ENCODE measurements at places on chromosomes 4 and X.

- DNase-seq = no peak
These were observed 37.8 kb upstream of the PSAPL1 start for GRCh38 chr4:7472442-7473013.

- no peak for DNase-seq
These were observed 332.5 kb downstream of the C4orf33 start for GRCh38 chr4:129428454-129428853.

GRCh38 chr4:174282836-174283506, 496 bp downstream of the FBXO8 start:
- DNase-seq = peak; percentile 93

GRCh38 chr4:153217440-153217839, 13.2 kb downstream of the TRIM2 start:
- no peak for DNase-seq

DNA sequence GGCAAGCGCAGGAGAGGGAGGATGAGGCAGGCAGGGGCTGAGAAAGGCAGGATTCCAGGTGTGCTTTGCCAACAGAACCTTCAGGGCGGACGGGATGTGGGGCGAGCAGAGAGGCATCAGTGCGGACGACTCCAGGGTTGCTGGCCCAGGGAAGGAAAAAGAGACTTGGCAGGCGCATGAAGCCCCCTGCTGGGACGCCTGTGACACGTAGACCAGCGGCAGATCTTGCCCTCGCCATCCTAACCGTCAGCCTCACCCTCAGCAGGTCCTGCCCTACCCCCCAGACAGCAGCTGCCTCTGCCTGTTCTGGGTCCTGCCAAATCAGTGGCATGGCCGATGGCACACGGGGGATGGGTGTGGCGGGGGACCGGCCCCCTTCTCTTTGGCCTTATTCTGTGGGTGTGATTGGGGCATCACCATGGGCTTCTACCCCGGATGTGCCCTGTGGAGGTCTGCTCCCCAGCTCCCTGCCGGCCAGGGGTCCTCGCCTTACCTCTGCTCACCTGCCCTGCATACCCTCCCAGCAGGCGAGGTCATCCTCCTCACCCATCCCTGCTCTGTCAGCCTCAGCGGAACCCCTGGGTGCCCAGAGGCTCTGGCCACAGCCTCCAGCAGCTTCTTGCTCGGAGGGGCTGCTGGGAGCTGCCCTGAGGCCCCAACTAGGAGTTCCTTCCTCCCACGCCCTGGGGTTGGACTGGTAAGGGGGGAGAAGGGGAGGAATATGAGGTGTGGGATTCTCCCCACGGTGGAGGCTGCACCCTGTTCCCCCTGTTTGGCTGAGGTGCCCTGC, 2.9 kb upstream of the SH3BP2 start:
- no peak for DNase-seq

DNA sequence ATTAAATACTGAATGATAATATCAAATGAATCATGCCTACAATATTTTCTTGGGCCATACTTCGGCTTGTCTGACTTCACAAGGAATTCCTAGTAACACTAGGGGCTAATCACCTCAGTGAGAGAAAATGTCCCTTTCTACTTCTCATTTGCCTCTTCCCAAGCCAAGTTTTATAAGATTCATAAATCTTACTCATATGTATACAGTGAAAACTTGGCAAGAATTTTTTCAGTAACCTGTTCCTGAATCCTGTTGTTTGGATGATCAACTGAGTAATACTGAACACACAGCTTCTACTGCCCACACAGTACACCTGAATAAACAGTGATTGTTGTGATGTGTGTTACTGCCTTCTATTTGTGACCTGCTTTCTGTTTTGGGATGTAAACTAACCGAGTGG, 16.5 kb downstream of the TMPRSS11E start:
- DNase-seq = no peak

DNA sequence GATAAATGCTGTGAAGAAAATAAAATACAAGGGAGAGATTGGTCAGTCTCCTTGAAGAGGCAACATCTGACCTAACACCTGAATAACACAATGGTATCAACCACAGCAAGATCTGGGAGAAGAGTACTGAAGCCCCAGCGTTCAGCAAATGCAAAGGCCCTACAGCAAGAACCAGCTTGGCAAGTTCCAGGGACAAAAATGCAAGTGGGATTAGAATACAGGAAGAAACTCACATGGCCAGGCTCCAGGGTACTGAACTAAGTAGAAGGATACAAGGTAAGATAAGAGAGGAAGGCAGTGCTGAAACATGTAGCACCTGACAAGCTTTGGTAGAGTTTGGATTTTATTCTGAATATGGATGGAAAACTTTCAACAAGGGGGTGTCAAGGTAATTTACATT, 3.6 kb downstream of the SMIM14 start:
- no peak for DNase-seq

GRCh38 chr4:105543346-105543745, 9.1 kb upstream of the ARHGEF38 start:
- no peak for DNase-seq

DNA sequence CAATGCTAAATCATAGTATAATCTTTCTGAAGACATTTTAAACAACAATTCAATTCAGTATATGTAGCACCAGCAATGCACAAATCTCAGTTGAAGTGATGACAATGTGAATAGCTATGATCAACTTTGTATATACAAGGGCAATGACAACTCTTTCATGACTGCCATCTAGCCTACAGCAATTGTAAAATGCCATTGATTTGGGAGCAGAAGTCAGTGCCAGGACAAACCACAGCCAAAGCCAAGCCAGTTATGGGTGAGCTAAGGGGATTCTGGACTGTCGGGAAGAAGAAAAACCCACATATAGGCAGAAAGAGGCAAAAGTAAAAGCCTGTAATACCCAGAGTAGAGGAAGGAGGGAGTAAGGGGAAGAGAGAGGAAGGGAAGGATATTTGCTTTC, 238.6 kb downstream of the MID1IP1 start:
- no peak for DNase-seq

GRCh38 chr4:181376058-181376457, 867.1 kb upstream of the TENM3 start:
- DNase-seq = no peak

DNA sequence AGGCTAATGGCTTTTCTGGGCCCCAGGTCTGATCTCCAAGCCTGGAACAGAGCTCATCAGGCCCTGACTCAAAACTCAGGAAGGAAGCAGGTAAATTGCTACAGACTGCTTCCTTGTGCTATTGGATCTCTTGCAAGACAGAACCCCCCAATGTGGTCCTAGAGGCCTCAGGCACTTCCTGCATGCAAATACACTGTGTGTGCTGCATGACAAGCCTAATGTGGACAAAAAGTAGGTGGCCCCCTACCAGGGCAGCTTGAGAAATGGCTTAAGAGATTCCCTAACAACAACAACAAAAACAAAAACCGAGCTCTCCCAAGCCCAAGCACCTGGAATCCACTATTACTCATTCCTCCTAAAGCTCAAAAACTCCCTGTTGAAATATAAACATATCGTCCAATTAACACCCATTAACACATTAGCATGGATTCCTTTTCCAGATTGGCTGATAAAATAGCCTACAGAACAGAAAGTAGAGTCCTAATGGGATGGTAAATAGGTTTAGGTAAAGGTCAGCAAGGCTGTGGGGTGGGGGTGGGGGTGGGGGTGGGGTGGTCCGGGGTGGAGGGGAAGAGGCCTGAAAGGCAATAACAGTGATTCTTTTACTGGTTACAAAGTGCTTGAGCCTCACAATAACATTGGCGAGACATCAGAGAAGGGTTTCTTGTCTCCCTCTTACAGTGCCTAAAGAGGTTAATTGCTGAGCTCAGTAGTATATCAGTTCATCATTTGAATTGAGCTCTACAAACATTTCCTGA, 24.1 kb upstream of the FGF16 start:
- DNase-seq = no peak

DNA sequence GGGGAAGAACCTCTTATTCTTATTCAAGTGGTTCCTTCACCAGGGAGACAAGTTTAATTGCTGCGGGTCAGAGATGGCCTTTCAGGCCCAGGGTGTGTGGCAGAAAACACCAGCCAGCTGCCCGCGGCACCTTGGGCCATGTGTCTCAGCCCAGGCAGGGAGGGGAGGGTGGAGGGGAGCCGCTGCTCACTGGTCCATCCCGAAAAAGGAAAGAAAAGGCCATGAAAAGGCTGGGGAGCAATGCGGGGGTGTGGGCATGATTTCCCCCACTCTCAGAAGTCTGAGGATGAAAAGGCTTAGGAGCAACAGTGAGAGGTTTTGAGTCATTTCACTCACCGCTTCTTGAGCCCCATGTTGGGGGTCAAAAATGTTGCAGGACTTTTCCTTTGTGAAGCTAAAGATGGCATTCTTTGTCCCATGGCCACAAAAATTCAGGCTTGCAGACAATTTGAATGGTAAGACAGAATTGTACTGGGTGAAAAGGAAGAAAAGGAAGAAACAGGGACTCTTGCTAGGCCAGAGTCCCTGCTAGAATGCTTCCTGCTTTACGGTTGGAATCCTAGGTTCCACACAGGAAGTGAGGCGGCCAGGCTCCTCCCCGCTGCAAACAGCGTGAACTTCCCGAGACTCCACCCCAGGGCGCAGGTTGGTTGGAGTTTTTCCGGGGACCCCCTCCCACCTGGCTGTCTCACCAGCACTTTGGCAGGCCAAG, 17.4 kb upstream of the FAM47E start:
- DNase-seq = no peak

- DNase-seq = no peak
These were observed 48.3 kb downstream of the USP9X start for GRCh38 chrX:41133551-41133950.

- no peak for DNase-seq
These were observed 38.6 kb upstream of the TLR3 start for GRCh38 chr4:186030399-186030775.

DNA sequence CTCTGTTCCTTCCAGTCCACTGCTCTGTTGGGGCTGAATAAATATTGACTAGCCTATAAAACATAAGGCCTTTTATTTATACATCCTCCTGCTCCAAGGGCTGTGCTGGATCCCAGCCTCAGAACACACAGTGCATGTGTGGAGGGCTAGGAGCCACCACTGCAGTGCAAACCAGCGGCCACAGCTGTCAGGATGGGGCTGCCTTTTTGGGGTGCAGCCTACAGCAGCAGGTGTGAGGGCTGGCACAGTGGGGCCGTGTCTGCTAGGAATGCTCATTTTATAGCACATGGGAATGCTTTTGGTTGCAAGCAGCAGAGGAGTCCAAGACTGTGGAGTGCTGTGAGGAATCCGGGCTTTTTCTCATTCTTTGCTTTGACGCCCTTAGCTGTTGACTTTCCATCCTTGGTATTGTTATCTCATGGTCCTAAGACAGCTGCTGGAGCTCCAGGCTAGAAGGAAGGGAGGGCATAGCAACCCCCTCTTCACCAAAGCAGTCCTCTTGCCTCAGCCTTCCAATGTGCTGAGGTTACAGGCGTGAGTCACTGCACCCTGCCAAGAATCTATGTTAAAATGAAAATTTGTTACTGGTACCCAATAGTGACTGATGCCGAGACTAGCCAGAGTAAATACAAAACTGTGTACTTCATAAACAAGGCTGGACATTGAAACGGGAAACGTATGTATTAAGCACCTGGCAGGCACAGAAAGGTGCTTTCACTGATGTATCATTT, 334.3 kb upstream of the GATB start:
- DNase-seq = peak; percentile 53

DNA sequence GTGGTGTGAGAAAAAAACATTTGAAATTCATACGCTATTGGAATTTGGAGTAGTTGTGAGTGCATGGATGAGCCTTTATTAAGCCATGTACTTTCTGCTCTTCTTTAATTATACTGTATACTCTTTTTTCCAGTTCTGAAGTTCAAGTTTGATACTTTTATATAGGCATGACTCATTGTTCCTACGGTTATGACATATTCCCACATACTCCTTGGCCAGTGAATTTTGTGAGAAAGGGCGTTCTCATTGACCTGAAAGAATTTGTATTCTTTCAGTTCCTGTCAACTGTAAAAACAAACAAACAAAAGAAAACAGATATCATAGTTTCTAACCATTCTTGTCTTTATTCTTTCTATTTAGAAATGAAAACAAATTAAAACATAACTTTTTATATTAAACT, 407.3 kb downstream of the MAPK10 start:
- no peak for DNase-seq

- no peak for DNase-seq
These were observed 218.2 kb upstream of the ZCCHC13 start for GRCh38 chrX:74085642-74086236.

DNA sequence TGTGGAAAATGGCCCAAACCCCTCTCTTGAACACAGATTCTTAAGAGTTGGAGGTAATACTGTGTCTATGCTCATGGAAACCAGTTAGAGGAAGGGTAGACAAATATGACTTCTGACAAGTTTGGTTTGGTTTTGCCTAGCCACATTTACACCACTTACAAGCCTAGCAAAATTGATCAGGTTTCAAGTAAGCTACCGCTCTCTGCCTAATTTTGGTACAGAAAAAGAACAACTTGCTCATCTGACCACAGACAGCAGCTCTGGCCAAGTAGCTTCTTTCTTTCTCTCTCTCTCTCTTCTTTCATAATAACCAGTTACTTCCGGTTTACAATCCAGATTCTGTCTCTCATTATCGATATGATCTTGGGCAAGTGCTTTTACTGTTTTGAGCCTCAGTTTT, 260.0 kb downstream of the GLUD2 start:
- DNase-seq = no peak
